ENCODE measurements at places on chromosomes 11 and 22.

DNA sequence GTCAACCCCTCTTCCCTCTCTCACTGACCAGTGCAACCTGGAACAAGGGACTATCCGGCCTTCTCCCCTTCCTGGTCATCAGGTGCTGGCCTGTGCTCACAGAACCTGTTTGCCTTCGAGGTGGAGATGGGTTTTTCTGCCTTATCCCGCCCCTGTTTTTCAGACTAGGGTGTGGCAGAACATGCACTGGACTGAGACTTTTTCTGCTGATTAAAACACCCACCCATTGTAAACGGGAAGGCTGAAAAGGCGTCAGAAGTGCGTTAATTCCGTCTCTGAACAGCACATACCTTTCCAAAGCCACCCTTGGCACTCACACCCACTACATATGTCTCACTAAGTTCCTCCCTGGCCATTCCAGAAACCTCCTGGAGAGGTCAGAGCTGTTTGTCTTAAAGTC lies 4.4 kb upstream of the B3GNT6 start:
- DNase-seq: no peak

GRCh38 chr22:36016684-36017083 lies 11.9 kb downstream of the RBFOX2 start:
- DNase-seq: no peak

DNA sequence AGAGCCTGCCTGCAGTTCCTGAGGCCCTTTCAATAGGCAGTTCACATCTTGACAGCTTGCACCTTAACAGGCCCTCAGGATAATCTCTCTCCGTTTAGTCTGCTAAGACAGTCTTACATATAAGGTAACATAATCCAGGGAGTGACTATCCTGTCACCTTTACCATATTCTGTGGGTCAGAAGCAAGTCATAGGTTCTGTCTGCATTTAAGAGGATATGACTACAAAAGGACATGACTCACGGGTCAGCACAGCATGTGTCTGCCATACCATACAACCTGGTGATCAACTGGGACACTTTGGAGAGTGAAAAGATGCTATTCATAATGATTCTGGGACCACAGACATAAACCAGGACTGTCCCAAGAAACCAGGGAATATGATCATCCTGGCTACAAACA lies 611.1 kb downstream of the SOX6 start:
- no peak for DNase-seq

GRCh38 chr11:83613767-83614121 lies 327.6 kb upstream of the CCDC90B start:
- no peak for DNase-seq

- no peak for DNase-seq
These were observed 18.0 kb upstream of the CHST1 start for GRCh38 chr11:45683271-45684058.

GRCh38 chr11:124068601-124069110 lies 27.5 kb upstream of the OR10G7 start:
- DNase-seq: no peak

DNA sequence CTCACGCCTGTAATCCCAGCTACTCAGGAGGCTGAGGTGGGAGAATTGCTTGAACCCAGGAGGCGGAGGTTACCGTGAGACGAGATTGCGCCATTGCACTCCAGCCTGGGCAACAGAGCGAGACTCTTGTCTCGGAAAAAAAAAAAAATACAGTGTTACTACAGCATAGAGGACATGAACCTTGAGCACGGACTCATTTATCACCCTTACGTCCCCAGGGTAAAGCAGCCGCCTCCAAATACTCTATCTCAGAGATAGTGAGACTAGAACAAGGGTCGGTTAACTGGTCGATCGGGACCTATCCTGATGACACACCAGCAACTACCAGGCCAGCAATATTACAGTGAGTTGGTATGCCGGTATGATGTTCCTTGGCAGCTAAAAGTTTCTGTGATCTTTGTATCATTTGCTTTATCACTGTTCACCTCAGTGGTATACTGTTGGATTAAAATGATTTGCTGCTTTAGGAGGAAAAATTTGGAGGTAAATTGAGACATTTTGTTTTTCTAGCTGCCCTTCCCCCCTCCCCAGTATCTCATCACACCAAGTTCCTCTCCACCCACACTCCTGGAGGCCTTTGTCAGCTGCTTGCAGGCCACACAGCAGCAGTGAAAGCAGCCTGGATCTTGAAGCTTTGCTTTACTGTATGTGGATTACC lies 7.0 kb upstream of the SIDT2 start:
- DNase-seq: peak; percentile 26
